ENCODE measurements at places on chromosomes 2 and 18.
A peak's percentile ranks its signal among the peaks of the same experiment; 100 is the strongest.

GRCh38 chr2:71989671-71990070 is 158.0 kb downstream of the CYP26B1 start:
- no peak for DNase-seq

- DNase-seq, result no peak
Observed at GRCh38 chr2:145597006-145597405, 1077.1 kb upstream of the ZEB2 start.

GRCh38 chr2:227033471-227034148 is 130.4 kb downstream of the COL4A4 start:
- peak; percentile 2 for DNase-seq

- no peak for DNase-seq
Observed at GRCh38 chr2:53632714-53633113, 134.9 kb upstream of the CHAC2 start.

DNA sequence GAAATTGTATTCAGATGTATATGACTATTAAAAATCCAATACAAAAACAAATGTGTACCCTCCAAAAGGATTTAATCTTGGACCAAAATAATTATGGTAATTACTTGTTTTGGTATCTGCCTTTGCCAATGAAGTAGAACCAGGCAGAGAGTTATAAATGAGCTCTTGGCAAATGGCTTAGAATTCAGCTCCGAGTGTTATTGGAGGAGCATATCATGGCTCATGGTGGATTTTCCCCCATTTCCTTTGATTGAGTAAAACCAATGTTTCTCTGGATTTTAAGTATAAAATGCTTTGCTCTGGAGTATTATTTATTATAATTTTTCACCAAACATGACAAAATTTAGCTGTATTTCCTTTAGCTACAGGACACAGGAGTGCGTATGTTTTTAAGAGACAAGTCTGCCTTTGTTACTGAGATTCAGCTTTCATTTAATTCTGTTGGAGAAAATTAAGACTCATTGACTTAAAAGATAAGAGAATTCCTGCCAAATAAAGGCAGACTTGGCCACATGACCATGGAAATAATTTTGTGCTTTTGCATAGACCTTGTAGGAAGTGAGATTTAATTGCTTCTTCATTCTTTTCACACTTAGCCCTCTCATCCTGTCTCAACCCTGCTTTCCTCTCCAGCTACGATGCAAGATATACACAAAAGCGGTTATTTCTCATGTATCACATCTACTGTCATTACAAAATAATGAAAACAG is 281.0 kb upstream of the SOX11 start:
- DNase-seq, result no peak

DNA sequence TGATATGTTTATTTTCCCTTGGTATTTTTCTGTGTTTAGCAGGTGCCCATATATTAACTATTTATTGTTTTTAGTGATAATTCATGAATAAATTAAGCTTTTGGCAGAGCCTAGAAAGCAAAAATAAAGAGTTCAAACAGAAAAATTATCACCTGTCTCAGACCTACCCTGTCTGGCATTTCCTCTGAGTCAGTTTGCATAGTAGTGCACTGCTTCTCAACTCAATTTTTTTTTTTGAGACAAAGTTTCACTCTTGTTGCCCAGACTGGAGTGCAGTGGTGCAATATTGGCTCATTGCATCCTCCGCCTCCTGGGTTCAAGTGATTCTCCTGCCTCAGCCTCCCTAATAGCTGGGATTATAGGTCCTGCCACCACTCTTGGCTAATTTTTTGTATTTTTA is 793.9 kb downstream of the SUCLG1 start:
- no peak for DNase-seq

- DNase-seq, result no peak
Observed at GRCh38 chr2:164599954-164600589, 21.2 kb downstream of the GRB14 start.

DNA sequence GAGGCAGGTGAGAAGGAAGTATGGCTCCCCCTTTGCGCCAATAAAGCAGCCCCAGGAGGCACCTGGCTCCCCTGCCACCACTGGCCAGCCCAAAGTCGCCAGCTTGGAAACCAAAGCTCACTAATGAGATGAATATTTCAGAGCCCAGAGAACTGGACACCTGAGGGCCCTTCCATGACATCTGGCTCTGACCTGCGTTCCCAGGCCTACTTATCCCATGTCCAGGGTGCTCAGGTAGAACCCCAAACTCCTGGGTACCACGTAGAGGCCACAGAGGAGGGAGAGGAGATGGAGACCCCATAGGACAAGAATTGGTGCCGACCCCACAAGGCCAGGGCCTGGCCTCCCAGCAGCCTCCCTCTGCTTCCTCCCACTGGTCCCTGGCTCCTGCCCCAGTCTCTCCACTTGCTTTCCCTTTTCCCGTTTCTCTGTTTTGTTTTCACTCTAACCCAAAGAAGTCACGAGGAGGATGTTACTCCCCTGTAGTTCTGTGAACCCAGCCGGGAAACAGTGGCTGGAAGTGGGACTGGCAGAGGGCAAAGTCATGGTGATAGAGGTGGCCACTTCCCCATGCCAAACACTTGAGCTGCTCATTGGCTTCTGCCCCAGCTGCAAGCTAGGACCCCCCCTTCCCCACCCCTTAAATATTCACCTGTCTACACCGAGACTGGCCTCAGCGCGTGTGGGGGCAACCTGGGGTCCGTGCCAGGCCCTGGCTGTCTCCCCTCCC is 820 bp downstream of the TMBIM1 start:
- no peak for DNase-seq

DNA sequence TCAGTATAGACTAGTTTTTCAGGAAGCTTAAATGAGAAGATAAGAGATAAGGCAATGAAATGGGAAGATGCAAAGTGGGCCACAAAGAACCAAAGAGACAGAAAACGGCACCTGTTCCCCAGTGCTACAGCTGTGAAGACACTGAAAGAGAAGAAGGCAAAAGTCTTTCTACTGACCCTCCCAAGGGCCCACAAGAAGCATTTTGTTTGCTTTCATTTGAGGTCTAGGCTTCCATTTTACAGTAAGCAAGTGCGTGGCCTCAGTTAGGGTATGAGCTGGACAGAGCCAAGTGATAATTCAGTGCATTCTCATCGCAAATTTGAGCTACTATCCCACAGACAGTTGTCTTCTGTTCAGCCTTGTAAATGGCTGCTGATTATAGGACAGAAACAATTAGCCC is 53.4 kb upstream of the STK17B start:
- DNase-seq, result no peak

GRCh38 chr2:58973811-58974281 is 732.7 kb upstream of the FANCL start:
- DNase-seq, result no peak

GRCh38 chr18:55743736-55744135 is 155.7 kb upstream of the TCF4 start:
- DNase-seq, result no peak

- DNase-seq, result no peak
Observed at GRCh38 chr18:59022167-59022945, 117.3 kb upstream of the SEC11C start.

DNA sequence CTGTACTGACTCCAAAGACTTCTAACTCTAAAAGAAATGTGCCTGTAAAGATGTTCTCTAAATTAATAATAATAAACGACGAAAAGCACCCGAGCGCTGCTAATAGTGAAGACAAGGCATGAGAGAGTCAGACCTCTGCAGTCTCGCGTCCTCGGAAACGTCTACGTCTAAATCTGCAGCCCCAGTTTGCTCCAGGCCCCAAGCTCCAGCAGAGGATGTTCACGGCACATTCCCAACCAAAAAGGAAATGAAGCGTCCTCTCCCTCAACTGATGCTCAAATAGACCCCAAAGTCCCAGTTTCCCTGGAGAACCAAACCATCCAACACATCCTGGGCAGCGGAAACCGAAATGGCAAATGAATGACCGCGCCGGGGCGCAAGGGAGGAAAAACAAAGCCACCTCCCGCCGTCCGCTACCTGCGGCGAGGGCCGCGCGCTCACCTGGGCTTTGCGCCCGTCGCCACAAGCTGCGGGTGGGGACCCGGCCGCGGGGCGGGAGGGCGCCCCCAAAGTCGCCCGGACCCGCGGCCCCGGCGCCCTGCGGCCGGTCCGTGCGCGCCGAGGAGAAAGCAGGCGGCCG is 47.1 kb upstream of the CCDC150 start:
- no peak for DNase-seq

- no peak for DNase-seq
Observed at GRCh38 chr2:107107351-107107750, 221.4 kb upstream of the ST6GAL2 start.

GRCh38 chr2:219081701-219082331 is 21.1 kb upstream of the IHH start:
- no peak for DNase-seq

- no peak for DNase-seq
Observed at GRCh38 chr2:37916512-37917082, 8.5 kb upstream of the RMDN2 start.
